ENCODE measurements at places on chromosomes 3 and 15.

DNA sequence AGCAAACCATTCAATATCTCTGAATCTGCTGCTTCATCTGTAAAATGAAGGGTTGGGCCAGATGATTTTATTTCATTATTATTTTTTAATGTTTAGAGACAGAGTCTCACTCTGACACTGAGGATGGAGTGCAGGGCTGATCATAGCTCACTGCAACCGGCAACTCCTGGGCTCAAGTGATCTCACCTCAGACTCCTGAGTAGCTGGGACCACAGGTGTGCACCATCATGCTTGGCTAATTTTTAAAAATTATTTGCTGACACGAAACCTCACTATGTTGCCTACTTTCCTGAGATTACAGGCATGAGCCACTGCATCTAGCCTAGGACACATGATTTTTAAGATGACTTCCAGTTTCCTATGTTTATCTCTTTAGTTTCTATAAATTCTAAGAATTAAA, 105.8 kb downstream of the P3H2 start:
- DNase-seq = no peak

GRCh38 chr3:85075663-85076062, 116.9 kb downstream of the CADM2 start:
- no peak for DNase-seq

- no peak for DNase-seq
These were observed 317.4 kb downstream of the FHIT start for GRCh38 chr3:60933824-60934223.

- no peak for DNase-seq
These were observed 19.6 kb upstream of the C15orf61 start for GRCh38 chr15:67501177-67501835.

DNA sequence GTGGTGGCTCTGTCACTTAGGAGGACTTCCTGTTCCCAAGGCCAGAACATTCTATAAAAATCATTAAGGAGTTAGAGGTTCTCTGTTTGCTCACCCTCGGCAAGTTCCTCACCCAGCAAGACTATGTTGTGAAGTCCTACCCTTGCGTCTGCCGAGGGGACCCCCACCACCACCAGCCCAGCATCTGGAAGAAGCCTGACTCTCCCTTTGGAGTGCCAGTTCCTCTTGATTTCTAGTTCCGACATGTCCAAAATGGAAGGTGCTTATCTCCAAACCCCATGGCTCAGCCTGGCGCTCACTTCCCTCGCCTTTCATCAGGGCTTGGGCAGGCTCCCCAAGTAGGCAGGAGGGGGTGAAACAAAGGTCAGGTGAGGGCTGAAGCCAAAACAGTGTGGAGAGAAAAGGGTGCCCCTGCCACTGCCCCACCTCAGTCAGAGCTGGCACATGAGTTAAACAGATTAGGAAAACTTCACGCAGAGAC, 41.0 kb downstream of the BHLHE40 start:
- no peak for DNase-seq

DNA sequence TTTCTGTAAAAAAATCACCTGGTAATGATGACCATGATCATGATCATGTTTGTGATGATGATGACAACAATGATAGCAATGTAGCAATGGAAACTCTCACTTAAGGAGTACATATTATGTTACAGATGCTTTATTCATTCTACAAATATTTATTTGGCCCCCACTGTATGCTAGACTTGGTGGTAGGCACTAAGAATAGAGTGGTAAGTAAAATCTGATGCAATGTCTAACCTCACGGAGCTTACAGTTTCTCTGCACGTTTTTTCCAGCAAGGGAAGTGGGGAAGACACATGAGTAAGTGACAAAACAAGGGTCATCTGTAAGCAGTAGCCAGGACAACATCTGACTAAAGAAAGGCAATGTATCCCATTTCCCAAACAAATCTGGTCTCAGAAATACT, 199.4 kb upstream of the MRPL3 start:
- DNase-seq = no peak

- DNase-seq = no peak
These were observed 6.7 kb downstream of the NBEAL2 start for GRCh38 chr3:46986055-46986730.

- no peak for DNase-seq
These were observed 464.4 kb downstream of the FOXP1 start for GRCh38 chr3:71119171-71119570.

GRCh38 chr3:181316482-181316881, 326.9 kb upstream of the DNAJC19 start:
- DNase-seq = no peak

DNA sequence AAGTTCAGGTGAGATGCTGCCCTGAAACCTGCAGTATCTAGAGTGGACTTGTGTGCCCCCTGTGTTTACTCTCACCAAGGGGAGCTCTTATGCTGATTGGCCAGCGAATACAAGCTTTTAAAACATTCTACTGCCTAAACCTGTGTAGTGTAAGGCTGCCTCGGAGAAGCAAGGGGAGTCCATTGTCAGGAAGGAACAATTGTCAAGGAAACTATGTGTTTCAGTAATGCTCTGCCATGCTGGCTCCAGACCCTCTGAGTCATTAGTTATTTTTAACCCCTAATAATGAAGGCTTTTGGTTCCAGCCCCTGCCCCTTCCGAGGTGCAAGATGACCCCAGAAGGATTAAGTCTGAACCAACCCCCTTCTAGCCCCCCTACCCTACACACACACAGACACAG, 66.1 kb upstream of the CHMP2B start:
- DNase-seq = no peak

- no peak for DNase-seq
These were observed 87.0 kb upstream of the NECTIN3 start for GRCh38 chr3:110984456-110985250.

DNA sequence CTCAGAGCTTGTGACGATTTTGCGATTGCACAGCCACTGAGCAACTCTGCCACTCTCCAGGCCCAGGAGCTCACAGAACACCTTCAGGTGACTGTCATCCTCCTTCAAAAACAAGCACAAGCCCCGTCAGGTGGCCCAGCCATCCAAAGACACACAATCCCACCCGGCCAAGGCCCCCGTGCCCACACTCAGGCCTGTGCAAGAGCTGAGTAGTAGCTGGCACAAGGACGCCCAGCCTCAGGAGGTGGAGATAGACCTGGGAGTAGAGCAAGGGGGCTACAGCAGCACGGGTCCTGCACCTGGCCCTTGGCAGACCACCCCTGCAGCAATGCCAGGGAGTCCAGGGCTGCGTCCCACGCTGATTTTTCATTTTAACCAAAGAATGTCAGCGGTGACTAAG, 34.6 kb downstream of the MYO5C start:
- no peak for DNase-seq

- no peak for DNase-seq
These were observed 36.3 kb downstream of the WHAMM start for GRCh38 chr15:82845686-82846085.

GRCh38 chr3:151403246-151403645, 18.7 kb upstream of the P2RY12 start:
- DNase-seq = no peak

DNA sequence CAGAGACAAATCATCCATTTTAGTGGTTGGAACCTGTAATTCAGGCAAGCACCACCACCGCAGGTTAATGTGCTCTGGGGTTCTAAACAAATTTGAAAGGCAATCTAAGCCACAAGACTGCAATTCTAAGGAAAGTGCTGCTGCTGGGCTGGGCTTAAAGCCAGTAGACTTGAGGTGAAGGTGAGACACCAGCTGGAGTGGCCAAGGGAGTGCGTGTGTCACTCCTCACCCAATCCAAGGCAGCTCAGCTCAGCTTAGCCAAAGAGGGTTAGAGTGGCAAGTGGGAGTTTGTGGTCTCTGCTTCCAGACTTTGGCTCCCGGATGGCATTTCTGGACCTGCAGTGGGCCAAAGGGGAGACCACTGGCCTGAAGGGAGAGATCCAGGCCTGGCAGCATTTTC, 1655.6 kb downstream of the SI start:
- no peak for DNase-seq

- no peak for DNase-seq
These were observed 77.4 kb downstream of the LSAMP start for GRCh38 chr3:116367761-116368395.

- DNase-seq = no peak
These were observed 91.1 kb upstream of the RNF7 start for GRCh38 chr3:141646760-141647561.

DNA sequence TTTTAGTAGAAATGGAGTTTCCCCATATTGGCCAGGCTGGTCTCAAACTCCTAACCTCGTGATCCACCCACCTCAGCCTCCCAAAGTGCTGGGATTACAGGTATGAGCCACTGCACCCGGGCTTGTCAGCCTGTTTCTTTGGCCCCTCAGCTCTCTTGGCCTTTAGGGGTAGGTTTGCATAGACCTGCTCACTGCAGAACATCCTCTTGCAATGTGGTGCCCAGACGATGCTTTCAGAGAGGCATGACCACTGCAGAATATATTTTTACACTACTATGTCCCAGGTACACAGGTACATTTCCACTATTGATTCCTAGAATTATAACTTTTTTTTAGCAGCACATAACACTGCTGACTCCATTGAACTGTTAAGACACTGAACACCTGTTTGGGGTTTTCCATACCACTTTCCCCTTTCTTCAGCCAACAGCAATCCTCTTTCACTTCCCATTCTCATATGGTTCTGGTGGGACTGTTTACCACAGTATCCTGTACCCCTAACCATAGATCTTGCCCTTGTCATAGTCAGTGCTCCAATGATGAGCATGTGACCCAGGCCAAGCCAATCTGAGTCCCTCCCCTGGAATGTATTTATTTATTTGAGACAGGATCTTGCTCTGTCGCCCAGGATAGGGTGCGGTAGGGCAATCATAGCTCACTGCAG, 21.1 kb downstream of the CCDC32 start:
- no peak for DNase-seq

DNA sequence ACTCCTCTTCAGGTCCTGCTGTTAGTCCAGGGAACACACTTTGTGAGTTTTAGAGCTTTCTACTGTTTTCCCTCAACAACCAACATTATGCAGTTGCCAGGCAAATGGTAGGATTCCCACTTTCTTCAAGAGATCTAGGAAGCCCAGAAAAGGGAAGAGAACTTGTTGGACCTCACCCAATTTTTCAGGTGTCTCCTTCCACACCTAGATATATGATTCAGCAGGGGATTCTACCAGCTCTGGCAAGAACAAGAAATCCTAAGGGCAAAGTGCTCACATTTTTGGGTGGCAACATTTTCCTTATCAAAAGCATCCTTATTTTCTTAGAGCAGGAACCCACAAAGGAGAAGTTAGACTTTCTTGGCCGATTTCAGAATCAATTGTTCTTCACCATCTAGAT, 57.4 kb downstream of the PRICKLE2 start:
- no peak for DNase-seq

GRCh38 chr15:58746174-58746573, 3.3 kb downstream of the ADAM10 start:
- no peak for DNase-seq

DNA sequence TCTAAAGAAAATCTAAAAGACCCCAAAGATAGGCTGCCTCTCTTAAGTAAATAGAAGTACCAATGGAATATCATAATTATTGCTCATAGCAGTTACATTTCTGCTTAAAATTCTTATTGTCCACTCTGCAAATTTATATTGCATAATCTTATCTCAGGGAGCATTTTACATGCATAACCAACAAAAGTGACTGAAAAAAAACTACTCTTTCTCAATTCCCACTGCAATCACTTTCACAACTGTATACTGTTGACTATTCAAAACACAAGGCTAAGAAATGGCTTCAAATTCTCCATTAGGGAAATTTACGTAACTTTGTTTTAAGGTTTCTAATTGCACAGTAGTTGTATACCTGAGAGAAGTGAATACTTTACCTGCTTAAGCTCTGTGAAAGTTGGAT, 56.3 kb downstream of the HMG20A start:
- no peak for DNase-seq

GRCh38 chr15:99115300-99116215, 10.7 kb downstream of the SYNM start:
- no peak for DNase-seq

- DNase-seq = no peak
These were observed 19.8 kb downstream of the WHAMM start for GRCh38 chr15:82829234-82829633.

DNA sequence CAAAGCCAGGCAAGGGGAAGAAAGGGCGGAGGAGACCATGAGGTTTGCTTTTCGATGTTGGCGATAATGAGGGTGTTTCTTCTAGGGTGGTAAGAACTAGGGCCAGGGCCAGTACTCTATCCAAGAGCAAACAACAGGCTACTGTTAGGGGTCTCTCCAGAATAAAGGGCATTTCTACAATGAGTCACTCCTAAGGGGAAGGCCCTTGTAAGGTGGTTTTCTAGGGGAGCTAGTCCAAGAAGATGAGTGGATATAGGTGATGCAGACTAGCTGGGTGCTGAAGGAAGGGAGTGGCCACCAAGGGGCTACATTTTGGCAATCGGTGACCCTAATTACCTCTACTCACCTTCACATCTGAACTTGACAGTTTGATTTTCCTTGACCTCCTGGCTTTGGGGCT, 148.5 kb upstream of the HACD2 start:
- no peak for DNase-seq

DNA sequence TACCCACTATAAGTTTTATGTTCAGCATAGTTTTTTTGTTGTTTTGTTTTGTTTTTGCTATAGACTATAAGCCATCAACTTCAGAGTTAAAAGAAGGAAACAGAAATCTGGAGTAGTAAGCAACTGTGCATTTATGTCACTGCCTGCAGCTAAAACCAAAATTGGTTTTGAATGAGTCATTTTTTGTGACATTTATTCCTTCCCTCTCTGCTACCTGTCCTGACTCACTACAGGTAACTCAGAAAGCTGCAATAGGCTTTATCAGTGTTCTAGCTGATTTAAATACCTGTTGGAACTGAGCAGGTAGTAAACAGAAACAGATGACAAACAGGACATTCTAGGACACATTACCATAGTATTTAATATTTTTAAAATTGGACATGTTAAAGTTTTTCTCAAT, 393.3 kb upstream of the WNT5A start:
- DNase-seq = no peak

- DNase-seq = no peak
These were observed 27.8 kb downstream of the FAM43A start for GRCh38 chr3:194713299-194714136.

GRCh38 chr15:63482874-63483323, 21.5 kb upstream of the USP3 start:
- no peak for DNase-seq

- DNase-seq = no peak
These were observed 156.8 kb upstream of the BCL6 start for GRCh38 chr3:187902041-187902471.

DNA sequence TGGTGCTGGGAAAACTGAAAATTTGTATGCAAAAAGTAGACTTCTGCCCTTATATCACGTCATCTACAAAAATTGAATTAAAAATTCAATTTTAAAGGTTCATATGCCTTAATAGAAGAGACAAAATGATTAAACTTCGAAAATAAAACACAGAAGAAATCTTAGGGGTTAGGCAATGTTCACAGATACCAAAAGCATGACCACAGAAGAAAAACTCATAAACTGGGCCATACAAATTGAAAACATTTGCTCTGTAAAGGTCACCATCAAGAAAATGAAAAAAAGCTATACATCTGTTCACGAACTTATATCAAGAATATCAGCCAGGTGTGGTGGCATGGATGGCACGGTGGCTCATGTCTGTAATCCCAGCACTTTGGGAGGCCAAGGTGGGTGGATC, 245.1 kb downstream of the PCCB start:
- DNase-seq = no peak

- no peak for DNase-seq
These were observed 164.3 kb upstream of the LPP start for GRCh38 chr3:187989575-187990153.

GRCh38 chr3:23701716-23702597, 103.8 kb upstream of the UBE2E1 start:
- no peak for DNase-seq
